ENCODE measurements at places on chromosomes 7 and 10.
A peak's percentile ranks its signal among the peaks of the same experiment; 100 is the strongest.

- no peak for DNase-seq
Observed at GRCh38 chr10:74968667-74969061, 142.3 kb downstream of the KAT6B start.

GRCh38 chr10:43983856-43984271 is 335.2 kb upstream of the ZNF32 start:
- DNase-seq, result no peak

- no peak for DNase-seq
Observed at GRCh38 chr10:12476656-12477055, 127.3 kb downstream of the CAMK1D start.

- no peak for DNase-seq
Observed at GRCh38 chr10:12466704-12467305, 117.5 kb downstream of the CAMK1D start.

GRCh38 chr10:105358911-105359310 is 717.8 kb downstream of the SORCS3 start:
- DNase-seq, result no peak

DNA sequence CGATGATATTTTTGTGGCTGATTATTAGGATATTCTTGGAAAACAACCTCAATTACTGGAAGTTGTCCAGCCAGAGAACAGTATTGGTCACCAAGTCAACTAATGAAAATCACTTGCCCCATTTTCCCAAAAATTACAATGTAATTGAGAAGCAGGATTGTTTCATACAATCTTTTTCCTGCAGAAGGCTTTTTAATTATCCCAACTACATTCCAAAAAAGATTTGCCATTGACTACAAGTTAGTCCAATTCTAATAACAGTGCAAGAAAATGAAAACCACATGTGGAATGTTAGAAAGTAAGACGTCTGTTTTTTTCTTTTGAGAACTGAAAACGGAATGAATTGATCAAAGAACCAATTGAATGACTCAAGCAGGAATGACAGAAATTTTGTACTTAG is 1195.8 kb downstream of the SORCS1 start:
- no peak for DNase-seq

GRCh38 chr7:138167869-138168296 is 91.6 kb downstream of the AKR1D1 start:
- DNase-seq, result no peak

DNA sequence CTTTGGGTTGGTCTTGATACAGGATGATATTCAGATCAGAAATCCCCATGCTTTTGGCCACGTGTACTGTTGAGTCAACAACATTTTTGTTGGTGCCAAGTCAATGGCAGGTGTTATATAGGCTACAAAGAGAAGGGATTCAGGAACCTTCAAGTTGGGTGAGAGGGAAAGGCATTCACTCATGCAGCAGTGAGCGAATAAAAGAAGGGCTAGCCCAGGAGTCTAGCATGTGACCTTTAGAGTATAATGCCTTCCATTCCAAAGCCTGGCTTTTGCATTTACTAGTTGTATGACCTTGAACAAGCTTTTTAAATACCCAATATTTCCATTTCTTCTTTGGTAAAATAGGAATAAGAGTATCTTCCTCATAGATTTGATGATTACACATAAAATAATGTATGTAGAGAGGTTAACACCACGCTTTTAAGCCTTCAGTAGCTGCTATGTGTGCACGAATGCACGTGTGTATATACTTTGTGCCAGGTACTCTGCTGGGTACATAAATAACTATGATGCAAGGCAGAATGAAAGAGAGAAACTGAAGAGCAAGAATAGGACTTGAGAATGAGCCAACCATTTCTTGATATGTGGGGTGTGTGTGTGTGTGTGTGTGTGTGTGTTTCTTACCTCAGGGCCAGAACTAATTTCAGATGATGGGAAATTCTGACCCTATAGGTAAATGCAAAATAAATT is 163.6 kb downstream of the PDE1C start:
- no peak for DNase-seq

GRCh38 chr7:123352973-123353372 is 153.2 kb upstream of the SLC13A1 start:
- DNase-seq, result no peak

DNA sequence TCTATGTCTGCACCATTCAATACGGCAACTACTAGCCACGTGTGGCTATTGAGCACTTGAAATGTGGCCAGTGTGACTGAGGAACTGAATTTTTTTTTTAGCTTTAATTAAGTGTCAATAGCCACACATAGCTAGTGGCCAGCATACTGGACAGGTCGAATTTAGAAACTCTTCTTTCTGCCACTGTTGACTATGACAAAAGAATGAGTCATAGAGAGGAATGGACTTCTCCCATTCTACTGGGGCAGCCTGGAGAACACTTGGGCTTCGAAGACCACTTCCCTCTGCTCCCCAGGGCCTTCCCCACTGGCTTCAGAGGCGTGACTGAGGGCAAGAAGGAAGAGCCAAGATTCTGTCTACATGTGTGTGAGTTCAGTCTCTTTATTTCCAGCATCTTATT is 137.5 kb downstream of the SNX10 start:
- no peak for DNase-seq

GRCh38 chr7:27048438-27048837 is 47.4 kb downstream of the HOXA1 start:
- DNase-seq, result no peak

- DNase-seq, result no peak
Observed at GRCh38 chr10:100693821-100694220, 51.6 kb upstream of the PAX2 start.

DNA sequence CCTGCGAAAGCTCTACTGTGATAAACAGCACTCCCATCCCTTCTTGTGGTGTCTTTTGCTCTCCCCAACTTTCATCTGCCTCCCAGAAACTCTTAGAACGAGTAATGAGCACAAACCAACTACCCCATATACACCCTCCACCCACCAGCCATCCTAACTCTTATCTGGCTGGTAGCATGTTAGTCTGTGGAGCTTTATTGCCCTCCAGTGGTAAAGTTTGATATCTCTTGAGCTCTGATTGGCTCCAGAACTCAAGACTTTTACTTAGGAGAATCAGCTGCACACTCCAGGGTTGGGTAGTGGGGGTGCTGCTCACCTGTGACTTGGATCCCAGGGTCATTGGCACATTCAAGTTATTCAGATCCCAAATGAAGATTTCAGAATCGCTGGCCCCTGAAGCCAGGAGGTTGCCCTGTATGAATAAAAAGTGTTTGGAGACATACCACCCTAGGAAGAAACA is 10.9 kb downstream of the SEC31B start:
- DNase-seq, result peak; percentile 30

DNA sequence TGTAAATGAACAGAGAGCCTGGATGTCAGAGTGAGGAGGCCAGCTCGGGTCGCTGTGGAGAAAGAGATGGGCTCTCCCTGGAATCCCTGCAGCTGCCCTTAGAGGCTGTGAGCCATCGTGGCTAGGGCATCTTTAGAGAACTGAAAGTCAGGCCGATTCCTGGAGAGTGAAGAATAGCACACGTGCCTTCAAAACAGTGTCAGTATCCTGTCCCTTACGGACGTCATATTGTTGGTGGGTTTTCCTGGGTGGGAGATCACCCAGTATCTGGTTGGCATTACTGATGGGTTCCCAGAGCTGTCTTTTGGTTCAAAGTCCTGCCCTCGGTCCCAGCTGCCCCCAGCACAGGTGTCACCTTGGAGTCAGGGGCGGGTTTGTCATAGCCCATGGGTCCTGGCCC is 25.3 kb downstream of the IKZF1 start:
- no peak for DNase-seq

GRCh38 chr7:106484562-106484961 is 176.4 kb downstream of the CCDC71L start:
- no peak for DNase-seq

DNA sequence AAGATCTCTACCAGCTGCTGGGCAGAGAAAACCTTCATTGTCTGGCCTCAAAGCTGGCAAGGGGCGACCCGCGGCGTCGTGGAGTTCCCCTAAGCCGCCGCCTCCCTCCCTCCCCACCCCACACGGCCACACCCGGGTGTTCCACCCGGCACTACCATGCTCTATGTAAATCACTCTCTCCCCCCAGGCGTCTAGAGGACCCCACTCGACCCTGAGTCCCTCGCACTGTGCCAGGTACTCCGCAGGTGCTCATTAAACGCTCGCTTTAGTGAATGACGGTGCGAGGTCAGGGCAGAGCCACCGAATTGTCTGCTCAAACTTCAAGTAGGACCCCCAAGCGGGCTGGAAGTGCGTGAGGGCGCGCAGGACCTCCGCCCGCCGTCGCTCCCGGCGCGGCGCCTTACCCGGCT is 628 bp downstream of the PARP12 start:
- no peak for DNase-seq

- no peak for DNase-seq
Observed at GRCh38 chr7:17501441-17502212, 203.2 kb downstream of the AHR start.

DNA sequence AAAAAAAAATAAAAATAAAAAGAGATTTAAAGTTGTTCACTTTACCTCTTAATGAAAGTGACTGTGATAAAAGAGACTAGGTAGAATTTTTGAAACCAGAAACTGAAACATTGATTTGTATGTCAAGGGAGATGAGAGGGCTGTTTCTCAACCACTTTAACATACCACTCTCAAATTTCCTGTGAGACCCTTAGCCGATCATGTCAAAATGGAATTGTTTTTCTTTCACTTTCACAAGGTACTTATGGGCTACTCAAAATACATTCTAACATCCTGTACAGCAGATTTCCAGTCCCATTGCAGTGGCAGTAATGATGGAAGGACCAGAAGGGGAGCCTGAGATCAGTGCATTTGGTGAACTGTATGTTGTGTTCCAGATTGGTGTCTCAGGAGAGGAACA is 261.2 kb downstream of the PPP1R3A start:
- no peak for DNase-seq

DNA sequence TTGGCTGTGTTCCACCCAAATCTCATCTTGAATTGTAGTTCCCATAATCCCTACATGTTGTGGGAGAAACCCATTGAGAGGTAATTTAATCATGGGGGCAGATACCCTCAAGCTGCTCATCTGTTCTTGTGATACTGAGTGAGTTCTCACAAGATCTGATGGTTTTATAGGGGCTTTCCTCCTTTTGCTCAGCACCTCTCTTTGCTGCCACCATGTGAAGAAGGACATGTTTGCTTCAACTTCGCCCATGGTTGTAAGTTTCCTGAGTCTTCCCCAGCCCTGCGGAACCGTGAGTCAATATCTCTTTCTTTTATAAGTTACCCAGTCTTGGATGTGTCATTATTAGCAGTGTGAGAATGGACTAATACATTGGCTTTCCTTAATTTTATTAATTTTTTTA is 527.8 kb downstream of the MDFIC start:
- no peak for DNase-seq

DNA sequence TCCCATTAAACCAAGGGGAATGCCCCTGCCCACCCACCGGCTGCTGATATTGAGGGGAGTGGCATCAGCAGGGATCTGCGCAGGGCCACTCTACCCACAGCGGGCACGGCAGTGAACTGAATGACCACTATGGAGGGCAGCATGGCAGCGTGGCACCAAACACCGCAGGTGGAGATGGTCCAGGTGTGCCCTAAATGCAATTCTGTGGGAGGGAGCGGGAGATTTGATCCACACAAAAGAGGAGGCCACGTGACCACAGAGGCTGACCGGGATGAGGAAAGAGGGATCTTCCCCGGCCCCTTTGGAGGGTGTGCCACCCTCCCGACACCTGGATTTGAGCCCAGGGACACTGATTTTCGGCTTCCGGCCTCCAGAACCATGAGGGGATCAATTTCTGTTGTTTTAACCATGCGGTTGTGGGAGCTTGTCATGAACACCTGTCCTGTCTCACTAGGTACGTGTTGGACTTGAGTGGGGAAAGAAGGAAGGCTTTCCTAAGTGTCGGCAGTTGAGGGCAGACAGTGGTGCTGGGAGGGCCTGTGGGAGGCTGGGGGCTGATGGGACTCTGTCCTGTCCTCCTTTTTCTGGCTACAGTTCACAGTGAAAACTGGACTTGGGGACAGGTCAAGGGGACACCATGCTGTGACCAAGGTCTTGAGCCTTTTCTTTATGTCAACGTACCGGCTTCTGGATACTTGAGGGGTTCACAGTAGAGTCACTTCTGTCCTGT is 66.1 kb downstream of the CFAP46 start:
- no peak for DNase-seq

DNA sequence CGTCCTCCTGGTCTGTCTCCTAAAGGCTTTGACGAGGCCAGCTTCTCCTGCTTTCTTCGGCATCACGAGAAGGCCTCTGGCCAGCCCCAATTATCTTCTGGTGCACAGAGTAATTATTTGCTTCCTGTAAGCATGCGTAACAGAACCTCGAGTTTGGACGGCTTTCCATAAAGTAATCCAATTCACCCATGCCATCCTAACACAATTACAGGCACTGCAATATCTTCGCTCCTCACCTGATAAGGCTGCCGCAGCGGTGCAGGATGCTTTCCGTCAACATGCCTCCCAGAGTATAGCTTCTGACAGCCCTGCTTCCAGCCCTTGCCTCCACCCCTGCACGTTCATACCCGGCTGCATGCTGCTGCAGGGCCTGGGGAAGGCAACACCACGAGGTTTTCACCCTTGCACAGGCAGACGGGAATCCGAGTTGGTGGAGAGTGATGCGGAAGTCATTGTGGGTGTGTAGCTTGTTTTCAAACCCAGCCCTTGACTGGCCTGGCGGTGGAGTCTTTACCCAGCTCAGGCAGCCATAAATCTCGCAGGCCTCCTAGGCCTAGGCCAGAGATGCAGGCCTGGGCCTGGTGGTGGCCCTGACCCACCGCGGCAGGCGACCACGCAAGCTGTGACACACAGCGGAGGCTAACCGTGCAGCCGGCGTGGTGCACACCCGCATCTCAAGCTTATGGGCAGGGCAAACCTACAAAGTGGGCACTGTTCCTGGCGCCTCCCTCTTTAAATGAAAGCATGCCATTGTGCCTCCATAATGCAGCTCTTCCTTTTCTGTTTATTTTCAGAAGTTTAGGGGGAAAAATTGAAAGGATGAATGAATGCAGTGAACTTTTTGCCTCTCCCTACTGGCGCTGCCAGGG is 12.7 kb downstream of the EBF3 start:
- DNase-seq, result no peak

- DNase-seq, result no peak
Observed at GRCh38 chr10:26410356-26410755, 27.8 kb upstream of the APBB1IP start.

GRCh38 chr7:44285561-44285960 is 39.8 kb downstream of the CAMK2B start:
- DNase-seq, result no peak

GRCh38 chr10:125765835-125766234 is 9.8 kb downstream of the MMP21 start:
- no peak for DNase-seq

DNA sequence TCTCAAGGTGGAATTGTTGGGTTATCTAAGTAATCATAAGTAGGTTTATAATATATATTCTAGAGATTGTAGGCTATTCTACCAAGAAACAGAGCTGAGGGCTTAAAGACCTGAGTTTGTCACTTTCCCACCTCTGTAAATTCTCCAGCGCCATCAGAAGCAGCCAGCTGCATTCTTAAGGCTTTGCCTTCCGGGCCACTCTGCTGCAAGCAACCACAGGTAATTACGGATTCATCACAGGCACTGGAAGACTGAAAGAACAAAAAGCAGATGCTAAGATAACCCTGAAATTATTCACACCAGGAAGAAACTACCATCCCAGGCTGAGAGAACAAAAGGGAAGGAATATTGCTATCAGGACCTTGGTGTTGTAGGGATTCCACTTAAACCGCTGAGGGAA is 137.8 kb upstream of the JCAD start:
- DNase-seq, result no peak
